WERI-Rb-1 (cell line): ENCODE measurements at places on chromosomes 3 and 15.

GRCh38 chr3:149877668-149878067 lies 64.7 kb downstream of the RNF13 start:
- no peak for DNase-seq

- DNase-seq: no peak
Measured at GRCh38 chr15:78234515-78235040, at the start of gene ACSBG1. ACSBG1 (minus strand) TSS chr15:78234565; CDS start chr15:78234501, 64 bp downstream.

GRCh38 chr15:43799209-43799944 lies 643 bp downstream of the SERINC4 start:
- DNase-seq: peak; percentile 67

DNA sequence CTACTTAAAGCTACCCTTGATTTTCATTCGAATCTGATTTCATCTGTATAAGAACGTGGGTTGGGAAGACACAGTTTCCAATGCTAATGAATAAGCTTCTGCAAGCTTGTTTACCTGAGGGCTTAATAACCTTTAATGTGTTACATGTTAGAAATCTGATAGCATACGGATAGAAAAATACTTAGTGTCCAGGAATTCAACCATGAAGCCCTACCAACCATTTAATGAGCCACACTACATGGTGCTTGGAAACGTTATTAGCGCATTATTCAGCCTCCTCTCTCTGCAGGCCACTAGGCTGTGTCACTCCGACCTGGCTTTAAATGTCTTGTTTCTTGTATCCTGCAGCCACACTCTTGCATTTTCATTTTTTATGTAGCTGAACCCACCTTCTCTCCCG lies 1.6 kb downstream of the FAM81A start:
- no peak for DNase-seq

GRCh38 chr15:63880744-63881143 lies 47.0 kb upstream of the HERC1 start:
- DNase-seq: no peak

DNA sequence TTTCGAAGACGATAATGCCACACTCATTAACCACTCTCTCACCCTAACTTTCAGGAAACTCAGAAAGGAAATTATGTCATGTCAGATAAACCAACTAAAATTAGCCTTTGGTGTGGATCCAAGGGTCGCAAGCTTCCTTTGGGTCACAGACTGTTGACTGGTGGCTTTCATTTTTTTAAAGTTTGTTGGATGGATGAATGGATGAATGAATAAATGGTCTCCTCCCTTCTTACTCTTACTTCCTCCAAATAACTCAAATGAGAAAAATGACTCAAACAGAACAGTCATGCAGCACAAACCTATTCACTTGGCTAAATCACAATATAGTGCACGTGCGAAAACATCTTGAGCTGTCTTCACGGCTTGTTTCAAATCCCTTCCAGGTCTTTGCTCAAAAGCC lies 82.9 kb upstream of the HACD2 start:
- DNase-seq: no peak
